ENCODE measurements at places on chromosomes 11 and 22.

DNA sequence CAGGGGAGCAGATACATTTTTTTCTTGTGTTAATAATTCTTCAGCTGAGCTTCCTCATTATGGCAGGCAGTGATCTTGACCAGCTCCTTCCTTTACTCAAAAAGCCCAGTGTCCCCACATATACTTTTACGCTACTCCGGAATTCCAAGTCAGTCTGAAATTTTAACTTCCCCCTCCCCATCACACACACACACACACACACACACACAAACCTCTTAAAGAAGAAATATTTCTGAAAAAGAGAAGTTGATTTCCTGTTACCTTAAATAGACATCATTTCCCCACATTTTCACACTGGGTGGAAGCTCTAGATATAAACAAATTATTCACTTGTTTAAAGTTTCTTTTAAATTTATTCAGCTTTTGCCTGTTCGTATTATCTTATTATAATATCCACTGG is 113.9 kb downstream of the DBX1 start:
- no peak for DNase-seq

- DNase-seq: no peak
Observed at GRCh38 chr11:87903345-87903744, 271.9 kb downstream of the RAB38 start.

GRCh38 chr11:45754261-45754709 is 50.7 kb upstream of the SLC35C1 start:
- DNase-seq: no peak

DNA sequence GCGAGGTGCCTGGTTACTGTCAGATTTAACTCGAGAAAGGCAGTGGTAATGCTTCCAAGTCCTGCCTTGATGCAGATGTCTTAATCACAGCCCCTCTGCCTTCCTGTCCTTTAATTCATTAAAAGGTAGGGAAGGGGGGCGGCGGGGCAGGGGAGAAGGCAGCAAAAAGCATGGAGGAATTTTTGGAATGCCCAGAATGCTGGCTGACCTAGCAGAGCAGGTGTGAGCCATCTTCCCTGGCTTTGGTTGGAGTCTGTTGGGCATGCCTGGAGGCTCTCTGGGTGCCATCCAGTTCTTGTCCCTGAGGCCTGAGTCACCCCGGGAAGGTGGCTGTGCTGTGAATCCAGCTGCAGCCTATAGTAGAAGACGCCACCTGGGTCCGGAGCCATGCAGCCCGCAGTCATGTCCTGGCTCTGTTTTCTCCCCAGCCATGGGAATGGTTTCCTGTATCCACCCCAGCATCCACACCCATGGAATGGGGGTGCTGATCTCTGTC is 15.6 kb downstream of the KIAA1671 start:
- DNase-seq: no peak

- DNase-seq: no peak
Observed at GRCh38 chr11:111855506-111855905, 15.9 kb downstream of the ALG9 start.

DNA sequence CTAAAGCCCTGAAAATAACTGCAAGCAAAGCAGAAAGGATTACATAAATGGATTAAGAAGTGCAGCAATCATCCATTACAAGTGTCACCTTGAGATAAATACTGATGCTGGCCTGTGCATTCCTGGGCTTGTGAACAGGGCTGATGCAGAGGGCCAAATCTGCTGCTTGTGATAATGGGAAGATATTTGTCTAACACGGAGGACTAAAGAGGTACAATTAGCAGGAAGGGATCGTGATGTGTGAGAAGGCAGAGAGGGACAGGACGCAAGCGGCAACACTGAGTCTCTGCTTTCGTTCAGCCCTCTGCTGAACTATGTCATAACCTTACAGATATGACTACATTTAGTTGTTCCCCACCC is 107.7 kb upstream of the DDI1 start:
- DNase-seq: no peak
